ENCODE measurements at places on chromosomes 5 and 9.

- DNase-seq = peak; percentile 20
Measured at GRCh38 chr9:93207326-93207814, 23.4 kb downstream of the WNK2 start.

GRCh38 chr9:21506626-21507482, 24.7 kb upstream of the IFNE start:
- DNase-seq = peak; percentile 91

GRCh38 chr9:87309236-87309635, 188.4 kb upstream of the DAPK1 start:
- DNase-seq = no peak

DNA sequence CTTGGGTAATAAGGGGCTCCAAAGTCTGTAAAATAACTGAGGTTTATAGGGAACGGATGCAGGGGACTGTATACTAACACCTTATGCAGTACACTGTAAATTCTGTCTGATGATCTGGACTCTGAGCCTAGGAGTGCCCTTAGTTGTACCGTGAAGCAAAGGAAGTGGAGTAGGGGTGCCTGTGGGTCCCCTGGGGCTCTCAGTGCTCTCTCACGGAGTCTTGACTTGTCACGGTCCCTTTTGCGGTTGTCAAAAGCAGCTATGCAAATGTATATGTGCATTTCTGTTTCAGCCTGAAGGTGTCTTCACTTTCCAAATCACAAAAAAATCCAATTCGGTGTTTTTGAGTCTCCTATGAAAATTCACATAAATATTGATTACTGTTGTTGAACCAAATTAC, 17.8 kb downstream of the DMRT1 start:
- DNase-seq = no peak

DNA sequence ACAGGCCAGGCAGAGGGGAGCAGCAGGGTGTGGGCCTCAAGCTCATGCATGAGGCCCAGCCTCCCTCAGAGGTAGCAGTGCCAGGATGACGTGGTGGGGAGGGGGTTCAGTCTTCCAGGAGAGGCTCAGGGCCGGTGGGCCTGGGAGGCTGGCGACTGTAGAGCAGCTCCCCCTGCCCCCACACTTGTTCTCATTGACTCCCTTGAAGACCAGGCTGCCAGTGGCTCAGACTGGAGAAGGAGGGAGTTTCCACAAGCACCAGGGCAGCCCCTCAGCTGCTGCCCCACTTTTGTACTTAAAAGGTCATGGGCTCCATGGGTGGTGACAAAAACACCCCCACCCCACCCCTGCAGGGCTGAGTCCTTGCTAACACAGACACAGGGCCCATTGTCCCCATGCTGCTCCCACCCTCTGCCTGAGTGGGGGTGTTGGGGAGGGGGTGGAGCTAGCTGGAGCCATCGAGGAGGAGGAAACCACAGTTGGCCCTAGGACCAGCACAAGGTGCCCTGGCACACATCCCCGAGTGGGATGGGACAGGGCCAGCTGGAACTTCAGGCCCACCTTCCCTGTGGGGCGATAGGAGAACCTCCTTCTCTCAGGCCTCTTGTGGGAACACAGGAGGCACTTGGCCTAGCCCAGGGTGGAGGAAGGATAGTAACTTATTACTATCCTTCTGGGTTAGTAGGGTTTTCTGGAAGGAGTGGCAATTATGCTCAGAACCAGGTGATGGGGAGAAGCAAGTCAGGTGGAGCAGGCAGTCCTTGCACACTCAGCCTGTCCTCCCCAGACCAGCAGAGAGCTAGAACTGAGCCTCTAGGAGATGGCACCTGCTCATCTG, 10.7 kb downstream of the PDLIM4 start:
- DNase-seq = no peak

DNA sequence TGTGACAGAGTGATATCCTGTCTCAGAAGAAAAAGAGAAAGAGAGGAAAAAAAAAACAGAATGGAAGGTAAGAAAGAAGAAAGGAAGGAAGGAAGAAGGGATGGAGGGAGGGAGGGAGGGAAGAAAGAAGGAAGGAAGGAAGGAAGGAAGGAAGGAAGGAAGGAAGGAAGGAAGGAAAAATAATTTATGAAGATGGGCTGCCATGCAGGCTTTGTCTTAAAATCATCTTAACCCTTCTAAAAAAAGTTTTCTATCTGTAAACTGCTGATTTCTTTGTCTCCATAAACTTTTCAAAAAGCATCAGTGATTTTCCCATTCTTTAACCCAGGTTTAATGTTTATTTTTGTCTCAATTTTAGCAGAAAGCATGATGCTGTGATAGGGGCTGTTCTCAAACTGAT, 1154.1 kb upstream of the CDH6 start:
- no peak for DNase-seq

GRCh38 chr5:36054647-36055046, 12.0 kb downstream of the UGT3A2 start:
- DNase-seq = no peak

GRCh38 chr5:10522224-10522611, 41.7 kb upstream of the ANKRD33B start:
- no peak for DNase-seq

DNA sequence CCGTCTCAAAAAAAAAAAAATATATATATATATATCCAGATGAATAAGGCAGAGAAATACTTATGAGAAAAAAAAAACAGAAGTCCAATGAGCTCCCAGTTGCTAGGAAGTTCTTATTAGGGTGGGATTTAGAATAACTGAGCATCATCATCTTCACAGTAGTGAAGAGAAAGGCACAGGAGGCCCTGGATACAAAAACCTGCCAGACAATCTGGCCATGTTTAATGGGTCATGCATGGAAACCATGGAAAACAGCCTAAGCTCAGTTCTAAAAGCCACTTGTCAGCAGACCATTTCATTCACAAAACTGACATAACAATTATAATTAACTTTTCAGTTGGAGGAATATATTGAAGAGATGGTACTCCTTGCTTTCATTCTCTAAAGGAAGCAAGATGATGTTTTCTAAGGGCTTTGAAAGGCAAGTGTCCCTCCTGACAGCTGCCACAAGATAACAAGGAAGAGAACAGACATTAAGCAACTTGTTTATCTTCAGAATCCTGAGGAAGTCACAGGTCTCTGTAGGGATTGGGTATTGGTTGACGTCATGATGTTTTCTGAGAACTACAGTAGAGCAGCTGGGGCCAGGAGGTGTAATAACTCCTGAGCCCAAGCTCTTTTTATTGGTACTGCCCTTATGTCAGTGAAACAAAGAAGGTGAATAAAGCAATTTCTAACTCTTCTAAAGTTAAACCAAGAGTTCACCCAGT, 463.1 kb downstream of the DMAC1 start:
- peak; percentile 57 for DNase-seq

DNA sequence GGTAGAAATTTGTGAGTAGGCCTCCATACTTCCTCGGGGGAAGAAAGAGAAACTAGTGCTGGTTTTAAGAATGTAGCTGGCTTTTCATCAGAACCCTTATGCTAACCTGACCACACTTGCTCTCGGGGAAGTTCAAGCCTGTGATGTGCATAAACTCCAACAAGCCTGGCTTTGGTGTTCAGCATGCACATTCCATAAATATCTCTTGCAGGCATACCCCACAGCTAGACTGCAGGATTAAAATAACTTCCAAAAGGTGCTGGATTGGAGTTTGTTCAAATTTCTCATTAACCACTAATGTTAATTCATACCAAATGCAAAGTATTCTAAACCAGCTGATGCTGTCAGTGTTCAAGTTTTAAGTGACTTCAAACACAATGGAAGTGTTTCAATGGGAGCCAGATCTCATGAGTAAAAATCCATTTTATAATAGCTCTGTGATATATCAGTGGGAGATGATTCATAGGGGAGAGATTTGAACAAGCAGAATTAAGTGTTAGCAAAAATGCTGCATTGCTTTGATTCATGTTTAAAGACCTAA, 79.4 kb downstream of the NPR3 start:
- peak; percentile 50 for DNase-seq

GRCh38 chr5:172691886-172692285, 50.8 kb downstream of the NEURL1B start:
- DNase-seq = no peak

GRCh38 chr5:77423022-77423750, 68.9 kb downstream of the WDR41 start:
- peak; percentile 37 for DNase-seq

- DNase-seq = no peak
Measured at GRCh38 chr9:73806876-73807275, 655.2 kb downstream of the ANXA1 start.

DNA sequence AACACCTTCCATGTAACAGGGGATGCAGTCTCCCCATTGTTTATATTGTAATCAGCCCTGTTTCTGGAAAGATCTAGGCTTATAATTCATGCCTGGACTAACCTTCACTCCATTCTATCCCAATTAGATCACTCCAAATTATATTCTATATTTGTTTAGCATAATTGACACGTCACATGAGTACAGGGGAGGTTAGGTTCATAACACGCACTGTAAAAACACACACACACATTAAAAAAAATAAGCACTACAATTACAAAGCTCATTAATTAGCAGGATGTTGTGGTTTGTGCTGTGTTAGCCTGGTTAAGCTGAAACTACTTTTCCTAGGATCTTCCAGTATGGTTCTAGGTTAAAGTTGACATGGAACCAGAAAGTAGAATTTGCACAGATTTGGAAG, 126.0 kb downstream of the MLLT3 start:
- no peak for DNase-seq

GRCh38 chr5:114361724-114362196, at the start of gene KCNN2:
Gene KCNN2 (plus strand): TSS chr5:114362070. CDS start chr5:114362140, 70 bp downstream.
- DNase-seq = no peak

DNA sequence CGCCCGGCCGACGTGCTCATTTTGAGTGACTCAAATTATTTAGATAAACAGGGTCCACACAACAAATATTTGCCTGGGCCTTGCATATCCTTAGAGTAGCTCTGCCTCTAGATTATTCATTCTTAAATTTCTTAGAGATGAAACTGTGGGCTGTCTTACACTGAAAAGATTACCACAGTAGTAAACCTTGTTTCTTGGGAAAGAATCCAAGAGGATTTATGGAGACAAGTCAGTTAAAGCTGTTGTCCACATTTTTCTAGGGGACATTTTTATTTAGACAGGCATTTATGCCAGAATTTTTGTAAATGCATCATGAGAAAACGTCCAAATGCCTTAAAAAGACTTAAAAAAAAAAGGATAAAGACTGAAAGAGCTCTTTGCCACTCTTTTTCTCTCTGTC, 32.6 kb upstream of the RANBP3L start:
- no peak for DNase-seq

DNA sequence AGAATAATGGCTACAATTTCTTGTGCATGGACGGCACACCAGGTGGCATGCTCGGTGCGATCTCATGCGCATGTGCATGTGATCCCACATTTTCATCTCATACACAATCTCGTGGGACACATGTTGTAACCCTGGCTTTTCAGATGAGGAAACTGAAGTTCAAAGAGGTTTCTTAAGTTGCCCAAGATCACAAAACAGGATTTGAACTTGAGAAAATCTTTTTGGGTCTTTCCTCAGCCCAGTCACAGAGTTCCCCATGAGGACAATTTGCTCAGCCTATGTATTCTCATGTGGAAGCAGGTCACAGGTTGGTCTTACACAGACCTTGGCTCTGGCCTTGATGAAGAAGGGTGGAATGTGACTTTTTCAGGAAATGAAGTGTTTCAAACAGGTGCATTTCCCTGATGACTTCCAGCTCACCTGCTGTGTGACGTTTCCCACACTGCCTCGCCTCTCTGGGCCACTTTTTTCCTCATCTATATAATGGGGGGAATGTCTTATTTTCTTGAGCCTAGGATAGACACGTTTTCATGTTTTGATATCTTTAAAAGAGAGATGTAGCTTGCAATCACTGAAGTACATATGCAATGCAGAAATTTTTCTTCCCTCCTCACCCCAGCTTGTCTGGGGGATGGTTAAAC, 7.1 kb upstream of the ORM1 start:
- DNase-seq = no peak

- no peak for DNase-seq
Measured at GRCh38 chr5:31726952-31727351, 88.0 kb downstream of the PDZD2 start.

GRCh38 chr5:102866237-102866600, 111.1 kb downstream of the PAM start:
- DNase-seq = peak; percentile 20

GRCh38 chr9:70007831-70008230, 35.8 kb upstream of the MAMDC2 start:
- no peak for DNase-seq

DNA sequence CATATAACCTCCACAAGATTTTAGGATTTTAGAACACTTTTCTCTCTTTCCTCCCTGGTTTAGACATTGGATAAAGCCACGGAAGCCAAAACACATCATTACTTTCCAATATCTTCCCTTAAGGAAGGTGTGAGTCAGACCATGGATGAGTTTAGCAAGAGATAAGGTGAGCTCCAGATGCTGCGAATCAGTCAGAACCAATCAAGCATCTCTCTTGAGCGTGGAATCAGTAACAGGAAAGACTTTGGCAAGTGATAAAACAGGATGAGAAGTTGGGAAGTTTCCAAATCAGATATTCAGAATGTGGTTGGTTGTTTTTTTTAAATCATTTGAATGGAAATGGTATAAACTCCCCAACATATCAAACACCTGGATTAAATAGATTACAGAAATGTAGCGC, 397.8 kb downstream of the EFNA5 start:
- DNase-seq = no peak

- DNase-seq = peak; percentile 39
Measured at GRCh38 chr5:173329491-173330337, 1.5 kb upstream of the STC2 start.

GRCh38 chr5:158951436-158952247, 148.1 kb downstream of the EBF1 start:
- no peak for DNase-seq

- DNase-seq = no peak
Measured at GRCh38 chr5:43352131-43352530, 38.9 kb upstream of the HMGCS1 start.

GRCh38 chr9:87602933-87603643, 105.4 kb downstream of the DAPK1 start:
- DNase-seq = no peak

DNA sequence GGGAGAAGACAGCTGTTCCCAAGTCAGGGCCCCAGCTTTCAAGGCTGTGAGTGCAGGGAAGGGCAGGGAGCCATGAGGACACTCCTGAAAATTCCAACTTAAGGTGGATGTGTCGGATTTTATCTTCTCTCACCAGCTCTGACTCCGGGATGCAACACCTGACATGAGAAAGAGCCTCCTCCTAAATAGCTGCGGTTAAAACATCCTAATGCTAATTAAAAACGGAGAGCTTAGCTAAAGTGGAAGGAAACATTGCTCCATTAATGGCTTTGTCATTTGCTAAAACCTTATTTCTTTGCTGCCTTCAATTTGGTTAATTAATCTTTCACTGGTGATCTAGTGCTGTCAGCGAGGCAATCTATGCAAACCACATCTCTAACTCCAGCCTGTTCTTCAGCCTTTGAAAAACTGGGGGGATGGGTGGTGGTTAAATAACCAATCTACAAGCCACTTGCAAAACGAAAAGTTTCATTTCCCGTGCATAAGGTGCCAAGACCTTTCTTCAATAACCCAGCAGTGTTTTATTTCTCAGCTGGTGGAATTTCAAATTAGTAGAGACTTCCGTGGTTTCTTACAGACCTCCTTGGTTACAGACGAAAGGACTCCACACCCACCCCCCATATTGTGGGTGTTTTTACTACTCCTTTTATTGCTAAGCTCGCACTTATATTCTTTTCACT, 379.6 kb downstream of the MLLT3 start:
- DNase-seq = no peak

Data from HCEC 1CT (cell line).